ENCODE measurements at places on chromosomes 7 and 10. TPM values are rescaled to one million over a fixed set of nuclear protein-coding genes. Genes with fewer than 3 reads are reported as not detected.
A peak's percentile ranks its signal among the peaks of the same experiment; 100 is the strongest.

DNA sequence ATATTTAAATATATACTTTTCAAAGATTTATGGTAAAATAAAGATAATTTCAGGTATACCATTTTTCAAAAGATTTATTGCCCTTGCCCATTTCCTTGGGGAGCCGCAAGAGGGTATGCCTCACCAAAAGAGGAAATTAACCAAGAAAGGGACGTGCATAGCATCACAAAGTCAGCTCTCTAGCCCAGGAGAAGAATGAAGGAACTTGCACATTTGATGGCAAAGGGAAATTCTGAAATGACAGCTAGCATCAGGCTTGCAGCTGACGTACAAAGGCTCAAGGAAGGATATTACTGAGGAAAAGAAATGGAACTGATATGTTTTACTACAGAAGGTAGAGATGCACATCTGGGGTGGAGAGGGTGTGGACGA is 93.6 kb upstream of the RSU1 start:
- H3K27ac ChIP-seq, result no peak overlapping the region
- no peaks in the 10 kb centered on the region for H3K4me1 ChIP-seq
- H3K27me3 ChIP-seq, result no peaks in the 10 kb centered on the region

GRCh38 chr10:83937161-83937560 is 202.1 kb upstream of the GHITM start:
- no peaks in the 10 kb centered on the region for H3K27me3 ChIP-seq
- no peak for DNase-seq
- H3K36me3 ChIP-seq, result no peaks in the 10 kb centered on the region
- H3K4me3 ChIP-seq, result no peak overlapping the region

DNA sequence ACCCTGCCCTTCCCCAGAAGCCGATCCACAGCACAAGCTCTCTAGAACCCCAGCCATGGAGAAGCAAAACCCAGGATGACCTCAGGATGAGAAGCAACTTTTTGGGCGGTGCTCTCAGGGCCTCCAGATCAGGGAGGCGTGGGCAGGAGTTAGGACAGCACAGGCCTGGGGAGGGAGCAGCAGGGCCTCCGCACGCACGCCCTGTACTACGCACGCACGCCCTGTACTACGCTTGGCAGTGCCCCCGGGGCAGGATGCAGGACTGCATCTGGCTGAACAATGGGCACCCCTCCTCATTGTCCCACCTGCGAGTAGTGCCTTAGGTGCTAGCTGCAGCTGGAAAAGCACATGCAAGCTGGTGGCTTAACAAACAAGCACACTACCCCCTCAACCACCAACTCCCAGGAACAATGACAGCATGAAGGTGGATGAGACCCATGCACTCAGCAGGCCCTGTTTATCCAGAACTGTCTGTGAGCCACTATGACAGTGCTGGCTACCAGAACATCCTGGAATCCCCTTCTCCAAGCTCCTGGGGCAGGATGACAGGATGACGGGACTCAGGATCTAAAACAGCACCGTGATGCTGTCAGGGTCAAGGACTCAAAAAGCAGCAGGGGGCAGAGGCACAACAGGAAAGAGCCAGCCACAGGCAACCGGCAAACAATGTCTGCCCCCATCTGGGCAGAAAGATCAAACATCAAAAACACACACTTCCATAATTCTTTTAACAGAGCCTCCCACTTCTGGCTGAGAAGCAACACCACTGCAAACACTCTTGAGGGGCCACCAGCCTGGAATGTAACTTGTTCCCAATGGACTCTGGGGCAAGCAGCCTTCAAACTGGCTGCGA is 11.8 kb downstream of the PODXL start:
- H3K4me3 ChIP-seq, result no peak overlapping the region
- H3K36me3 ChIP-seq, result no peaks in the 10 kb centered on the region
- H3K27ac ChIP-seq, result no peak overlapping the region
- no peaks in the 10 kb centered on the region for H3K4me1 ChIP-seq
- no peaks in the 10 kb centered on the region for H3K27me3 ChIP-seq

- H3K27me3 ChIP-seq, result no peaks in the 10 kb centered on the region
- H3K4me1 ChIP-seq, result no peaks in the 10 kb centered on the region
- DNase-seq, result no peak
Observed at GRCh38 chr7:159078911-159079270, 65.8 kb downstream of the VIPR2 start.

DNA sequence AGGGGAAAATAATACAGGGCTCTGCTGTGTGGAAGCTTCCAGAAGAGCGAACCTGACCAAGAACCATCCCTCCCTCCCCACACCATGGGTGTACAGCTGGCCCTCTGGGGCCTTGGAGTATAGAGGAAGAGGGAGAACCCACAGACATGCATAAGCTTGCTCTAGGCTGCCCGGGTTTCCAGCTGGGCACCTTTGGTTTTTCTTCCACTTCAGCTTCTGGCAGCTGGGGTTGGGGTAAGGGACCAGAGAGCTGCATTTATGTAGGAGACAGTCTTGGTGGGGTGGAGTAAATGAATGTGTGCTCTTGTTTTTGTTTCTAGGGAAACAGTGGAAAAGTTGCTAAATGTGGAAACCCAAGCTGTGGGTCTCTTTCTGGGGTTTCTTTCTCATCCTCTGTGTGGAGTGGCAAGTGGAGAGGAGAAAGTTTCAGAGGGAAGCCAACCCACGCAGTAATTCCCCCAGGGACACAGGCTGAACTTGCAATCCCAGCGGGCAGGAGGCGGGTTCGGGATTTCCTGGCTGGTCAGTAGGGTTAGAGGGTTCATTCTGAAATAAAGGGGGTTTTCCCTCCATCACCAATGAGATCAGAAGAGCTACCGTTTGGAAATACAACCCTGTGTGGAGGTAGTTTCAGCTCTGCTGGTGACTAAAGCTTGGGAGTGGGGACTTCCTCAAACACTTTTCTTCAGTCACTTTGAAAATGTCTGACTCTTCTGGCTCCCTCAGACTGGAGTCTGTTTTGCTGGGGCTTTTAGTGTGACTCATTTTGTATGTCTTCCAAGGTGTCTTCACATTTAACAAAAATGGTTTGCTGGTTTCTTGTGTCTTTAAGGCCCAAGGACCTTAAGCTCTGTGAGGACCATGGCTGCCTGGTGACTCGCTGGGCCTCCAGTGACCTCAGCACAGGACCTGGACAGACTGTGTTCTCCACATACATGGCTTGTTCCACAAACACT is 22.2 kb upstream of the SRGN start:
- no peak overlapping the region for H3K4me3 ChIP-seq
- no peak overlapping the region for H3K27ac ChIP-seq
- no peak for DNase-seq

DNA sequence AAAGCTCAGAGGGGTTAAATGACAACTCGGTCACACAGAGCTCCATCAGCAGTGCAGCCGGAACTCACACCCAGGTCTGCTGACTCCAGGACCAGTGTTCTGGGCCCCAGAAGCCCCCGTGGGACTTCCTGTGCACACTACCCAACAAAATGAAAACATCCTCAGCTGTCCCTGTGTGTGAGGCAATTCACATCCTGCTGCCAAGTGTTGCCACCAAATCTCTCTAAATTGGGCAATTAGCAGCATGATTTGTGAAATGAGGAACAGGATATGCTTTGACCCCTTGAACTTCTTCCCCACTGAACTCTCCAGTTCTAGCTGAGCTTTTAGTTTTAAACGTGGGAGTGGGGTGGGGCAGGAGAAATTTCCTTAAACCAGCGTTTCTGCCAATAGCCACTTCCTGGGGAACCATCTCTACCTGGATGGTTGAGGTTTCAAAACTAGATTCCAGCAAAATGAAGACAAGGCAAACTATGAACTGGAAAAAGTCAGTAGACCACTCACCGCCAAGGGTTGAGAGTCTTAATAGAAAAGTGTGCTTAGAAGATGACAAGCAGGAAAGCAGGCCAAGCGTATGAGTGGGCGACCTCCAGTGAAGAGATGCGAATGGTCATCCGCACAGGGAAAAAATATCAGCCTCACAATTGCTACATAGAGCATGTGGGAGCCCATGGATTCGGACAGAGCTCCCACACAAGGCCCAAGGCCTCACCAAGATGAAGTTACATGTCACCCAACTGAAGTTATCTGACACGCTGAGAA is 51.9 kb upstream of the CHST15 start:
- no peak overlapping the region for H3K4me3 ChIP-seq
- no peaks in the 10 kb centered on the region for H3K36me3 ChIP-seq
- no peak for DNase-seq
- no peaks in the 10 kb centered on the region for H3K27me3 ChIP-seq

GRCh38 chr7:111681242-111681641 is 119.0 kb upstream of the IMMP2L start:
- no peak for DNase-seq
- H3K4me3 ChIP-seq, result no peak overlapping the region
- H3K36me3 ChIP-seq, result no peaks in the 10 kb centered on the region
- H3K4me1 ChIP-seq, result no peaks in the 10 kb centered on the region
- H3K27ac ChIP-seq, result no peak overlapping the region

- no peaks in the 10 kb centered on the region for H3K4me1 ChIP-seq
- DNase-seq, result no peak
- H3K27ac ChIP-seq, result no peak overlapping the region
- peaks cover 62% of the 10 kb centered on the region for H3K27me3 ChIP-seq
Observed at GRCh38 chr10:129966370-129966888, 2.4 kb upstream of the EBF3 start.

DNA sequence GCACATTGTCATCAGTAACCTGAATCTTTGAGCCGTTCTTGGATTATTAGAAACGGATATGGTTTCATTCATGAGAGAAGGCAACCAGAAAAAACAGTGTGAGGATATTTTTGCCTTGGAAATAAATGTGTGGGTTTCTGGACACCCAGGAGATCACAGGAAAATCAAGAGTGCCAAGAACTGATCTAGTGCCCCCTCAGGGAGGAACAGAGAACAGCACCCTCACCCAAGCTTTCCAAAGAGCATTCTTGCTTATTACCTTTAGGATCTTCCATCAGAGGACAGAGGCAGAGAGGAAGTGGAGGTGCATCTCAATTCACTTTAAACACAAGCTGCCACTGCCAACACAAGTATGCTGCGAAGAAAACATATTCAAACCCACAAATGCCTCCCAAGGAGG is 851.5 kb upstream of the COBL start:
- H3K4me1 ChIP-seq, result no peaks in the 10 kb centered on the region
- DNase-seq, result no peak
- no peaks in the 10 kb centered on the region for H3K36me3 ChIP-seq
- no peaks in the 10 kb centered on the region for H3K27me3 ChIP-seq
- H3K4me3 ChIP-seq, result no peak overlapping the region

DNA sequence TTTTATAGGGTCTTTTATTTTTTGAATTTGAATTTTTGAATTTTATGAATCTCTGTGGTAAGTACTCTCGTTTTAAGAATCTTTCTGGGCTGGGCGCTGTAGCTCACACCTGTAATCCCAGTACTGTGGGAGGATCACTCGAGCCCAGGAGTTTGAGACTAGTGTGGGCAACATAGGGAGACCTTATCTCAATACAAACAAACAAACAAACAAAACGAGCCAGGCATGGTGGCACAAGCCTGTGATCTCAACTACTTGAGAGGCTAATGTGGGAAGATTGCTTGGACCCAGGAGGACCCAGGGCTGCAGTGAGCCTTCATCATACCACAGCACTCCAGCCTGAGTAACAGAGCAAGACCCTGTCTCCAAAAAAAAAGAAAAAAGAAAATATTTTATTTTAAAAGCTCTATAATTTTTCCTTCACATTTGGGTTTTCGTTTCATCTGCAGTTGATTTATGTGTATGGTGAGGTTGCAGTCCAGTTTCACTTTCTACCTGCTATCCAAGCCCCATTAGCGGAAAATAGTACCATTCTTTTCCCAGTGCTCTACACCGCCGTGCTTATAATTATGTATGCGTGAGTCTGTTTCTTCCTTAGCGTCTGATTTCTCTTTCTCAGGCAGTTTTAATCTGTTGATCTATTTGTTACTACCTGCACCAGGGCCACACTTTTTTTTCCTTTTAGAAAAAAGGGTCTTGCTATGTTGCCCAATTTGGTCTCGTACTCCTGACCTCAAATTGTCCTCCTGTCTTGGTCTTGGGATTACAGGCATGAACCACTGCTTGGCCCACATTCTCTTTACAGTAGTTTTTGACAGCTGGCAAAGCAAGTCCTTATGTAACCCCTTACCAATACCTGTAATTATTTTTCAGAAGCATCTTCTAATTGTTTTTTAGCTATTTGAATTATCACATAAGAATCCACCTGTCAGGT is 21.7 kb downstream of the TRIM24 start:
- no peaks in the 10 kb centered on the region for H3K36me3 ChIP-seq
- no peak for DNase-seq
- no peak overlapping the region for H3K27ac ChIP-seq
- no peaks in the 10 kb centered on the region for H3K27me3 ChIP-seq
- H3K4me1 ChIP-seq, result no peaks in the 10 kb centered on the region
- no peak overlapping the region for H3K4me3 ChIP-seq

- H3K36me3 ChIP-seq, result no peaks in the 10 kb centered on the region
- H3K27ac ChIP-seq, result no peak overlapping the region
Observed at GRCh38 chr7:41328544-41328943, 374.3 kb downstream of the INHBA start.

DNA sequence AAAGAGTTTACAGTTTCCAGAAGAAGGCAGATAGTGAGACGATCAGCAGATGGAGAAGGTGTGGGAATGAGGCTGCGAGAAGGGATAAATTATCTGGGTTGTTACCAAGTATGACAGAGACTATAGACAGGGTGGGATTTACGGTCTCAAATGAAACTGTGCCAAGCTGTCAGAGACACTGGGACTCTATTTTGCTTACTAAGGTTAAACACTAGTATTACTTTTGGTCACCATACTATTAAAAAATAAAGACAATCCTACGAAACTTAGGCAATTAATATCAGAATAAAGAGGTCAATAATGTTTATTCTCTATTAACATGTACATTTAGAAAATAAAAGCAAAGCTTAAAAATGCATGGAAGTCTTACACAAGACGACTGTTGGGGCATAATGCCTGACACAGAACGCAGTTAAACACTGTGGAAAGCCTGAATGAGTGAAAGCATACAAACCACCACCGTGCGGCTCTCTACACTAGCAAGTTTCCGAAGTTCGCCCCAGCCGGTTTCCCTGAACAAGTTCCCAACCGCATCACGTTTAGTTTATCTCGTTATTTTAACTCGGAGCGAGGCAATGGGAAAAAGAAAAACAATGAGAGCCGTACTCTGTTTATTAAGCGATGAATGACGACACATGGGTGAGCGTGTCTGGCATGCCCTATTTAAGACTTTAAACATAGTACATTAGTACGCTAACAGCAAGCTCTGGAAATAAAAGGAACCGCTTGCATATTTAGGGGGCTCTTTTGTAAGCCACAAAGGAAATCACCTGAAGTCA is 909 bp upstream of the CC2D2B start:
- peak overlapping the region; percentile 47 for H3K4me3 ChIP-seq
- DNase-seq, result peak; percentile 49
- no peaks in the 10 kb centered on the region for H3K4me1 ChIP-seq

- H3K4me3 ChIP-seq, result no peak overlapping the region
- no peak for DNase-seq
- no peaks in the 10 kb centered on the region for H3K4me1 ChIP-seq
- no peaks in the 10 kb centered on the region for H3K36me3 ChIP-seq
- H3K27me3 ChIP-seq, result no peaks in the 10 kb centered on the region
- H3K27ac ChIP-seq, result no peak overlapping the region
Observed at GRCh38 chr7:82624965-82625364, 181.4 kb upstream of the CACNA2D1 start.

- H3K27ac ChIP-seq, result no peak overlapping the region
- H3K4me1 ChIP-seq, result no peaks in the 10 kb centered on the region
- no peak overlapping the region for H3K4me3 ChIP-seq
- no peaks in the 10 kb centered on the region for H3K36me3 ChIP-seq
- no peak for DNase-seq
Observed at GRCh38 chr7:128446306-128446705, 9.4 kb upstream of the HILPDA start.

DPCD gene
- total RNA-seq, result 66.1 TPM

NYAP1 gene
- 0.73 TPM for total RNA-seq

EVX1 gene
- 5.1 TPM for total RNA-seq

SLC16A12 gene
- 4.4 TPM for total RNA-seq

STAG3 gene
- 37.6 TPM for total RNA-seq

CYP2C9 gene
- total RNA-seq, result not detected

TM9SF3 gene
- total RNA-seq, result 74.1 TPM

All from prostate gland (tissue), 2 donors.